ENCODE measurements at places on chromosomes 6 and 20.

DNA sequence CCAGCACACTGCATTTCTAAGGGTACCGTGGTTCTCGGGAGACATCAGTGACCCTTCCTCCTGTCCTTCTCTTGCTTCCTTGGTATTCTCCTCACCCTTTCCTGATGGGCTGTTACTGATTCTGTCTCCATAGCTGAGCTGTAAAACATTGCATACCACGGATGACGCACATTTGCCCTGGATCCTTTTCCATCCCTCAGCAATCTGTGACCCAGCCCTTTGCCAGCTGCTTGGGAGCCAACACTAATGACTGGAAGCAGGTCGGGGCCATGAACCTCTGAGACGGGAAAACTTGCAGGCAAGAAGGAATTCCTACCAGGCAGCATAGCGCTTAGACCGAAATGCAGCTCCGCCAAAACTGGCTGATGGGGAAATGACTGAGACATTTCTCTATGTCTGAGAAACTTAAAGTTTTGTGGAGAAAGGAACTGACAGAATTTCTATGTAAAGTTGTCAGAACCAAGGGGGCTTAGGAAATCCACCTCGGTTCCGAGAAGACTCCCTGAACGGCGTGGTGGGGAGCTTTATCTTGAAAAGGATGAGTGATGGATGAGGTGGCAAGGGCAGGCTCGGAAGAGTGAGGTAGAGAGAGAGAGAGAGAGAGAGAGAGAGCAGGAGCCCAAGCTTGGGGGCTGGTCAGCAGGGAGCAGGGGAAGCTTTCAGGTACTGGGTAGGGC is 19.2 kb downstream of the TUBB2B start:
- no peak for DNase-seq

- DNase-seq, result no peak
Measured at GRCh38 chr20:63533871-63534393, 3.2 kb downstream of the PTK6 start.

- DNase-seq, result no peak
Measured at GRCh38 chr20:1377984-1378734, 14.7 kb downstream of the FKBP1A start.

DNA sequence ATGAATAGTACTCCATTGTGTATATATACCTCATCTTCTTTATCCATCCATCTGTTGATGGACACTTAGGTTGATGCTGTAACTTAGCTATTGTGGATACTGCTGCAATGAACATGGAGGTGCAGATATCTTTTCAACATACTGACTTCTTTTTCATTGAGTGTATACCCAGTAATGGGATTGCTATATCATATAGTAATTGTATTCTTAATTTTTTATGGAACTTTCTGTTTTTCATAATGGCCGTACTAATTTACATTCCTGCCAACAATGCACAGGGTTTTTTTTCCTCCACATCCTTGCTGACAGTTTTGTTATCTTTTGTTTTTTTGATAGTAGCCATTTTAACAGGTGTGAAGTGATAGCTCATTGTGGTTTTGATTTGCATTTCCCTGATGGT is 5.2 kb downstream of the CCN2 start:
- DNase-seq, result no peak

Measured in SIG-M5 (cell line).